ENCODE measurements at places on chromosomes 12 and 14. TPM values are rescaled to one million over a fixed set of nuclear protein-coding genes. Genes with fewer than 3 reads are reported as not detected.
A peak's percentile ranks its signal among the peaks of the same experiment; 100 is the strongest.

GRCh38 chr14:68268197-68268596 is 448.6 kb downstream of the RAD51B start:
- DNase-seq, result no peak

DNA sequence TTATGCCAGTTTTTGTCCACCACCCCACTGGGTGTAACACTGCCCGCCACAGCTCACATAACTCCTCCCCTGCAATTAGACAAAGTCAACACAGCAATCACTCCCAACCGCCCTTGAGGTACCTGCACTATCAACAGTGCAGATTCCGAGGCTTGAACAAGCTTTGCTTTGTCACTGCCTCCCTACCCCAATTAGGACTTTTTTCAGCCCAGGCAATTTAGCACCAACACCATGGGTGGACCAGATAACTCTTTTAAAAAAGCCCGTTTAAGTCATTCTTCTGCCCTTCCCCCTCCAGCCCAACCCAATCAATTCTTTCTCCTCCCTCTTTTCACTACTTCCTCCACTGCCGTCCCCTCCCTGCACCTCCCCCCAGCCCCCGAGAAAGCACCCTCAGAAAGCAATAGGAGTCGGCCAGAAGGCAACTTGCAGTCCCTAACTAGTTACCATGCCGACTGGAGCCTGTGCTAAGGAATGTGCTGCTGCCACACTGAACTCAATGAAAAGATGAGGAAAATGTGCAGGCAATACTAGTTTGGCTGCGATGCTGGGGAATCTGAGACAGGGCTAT is 45.7 kb upstream of the OTX2 start:
- DNase-seq, result no peak

GRCh38 chr14:101026341-101026740 is 122.8 kb upstream of the RTL1 start:
- peak; percentile 36 for DNase-seq

GRCh38 chr12:2629051-2629450 is 165.7 kb upstream of the FKBP4 start:
- no peak for DNase-seq

DNA sequence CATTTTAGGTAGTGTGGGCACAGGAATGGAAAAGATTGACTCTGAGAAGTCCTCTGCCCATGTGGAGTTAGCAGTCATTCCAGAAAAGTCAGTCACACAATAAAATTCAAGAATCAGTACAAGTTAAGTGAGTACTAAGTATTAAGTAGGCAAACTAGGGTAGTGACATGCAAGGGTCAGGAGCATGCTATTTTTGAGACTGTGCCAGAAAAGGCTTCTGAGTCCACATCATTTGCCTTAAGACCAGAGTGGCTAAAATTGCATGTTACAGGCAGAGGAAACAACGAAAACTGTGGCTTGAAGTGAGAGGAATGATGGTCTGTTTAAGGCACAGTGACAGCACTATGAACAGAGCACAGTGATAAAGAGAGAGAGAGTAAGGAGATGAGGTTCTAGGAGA is 108.9 kb downstream of the SLC6A15 start:
- DNase-seq, result no peak

TMTC1 gene
- 37.4 TPM for total RNA-seq

PGF gene
- 4.7 TPM for total RNA-seq

CYP46A1 gene
- 1.3 TPM for total RNA-seq

RPL36AL gene
- total RNA-seq, result 157 TPM

TECPR2 gene
- total RNA-seq, result 21.4 TPM

RTN1 gene
- 9.6 TPM for total RNA-seq

EPYC gene
- not detected for total RNA-seq

FAM181A gene
- 3.5 TPM for total RNA-seq

CAPZA3 gene
- not detected for total RNA-seq

Measured in upper lobe of right lung (tissue), 1 donor.